ENCODE measurements at places on chromosomes 12 and 14.
A peak's percentile ranks its signal among the peaks of the same experiment; 100 is the strongest.

DNA sequence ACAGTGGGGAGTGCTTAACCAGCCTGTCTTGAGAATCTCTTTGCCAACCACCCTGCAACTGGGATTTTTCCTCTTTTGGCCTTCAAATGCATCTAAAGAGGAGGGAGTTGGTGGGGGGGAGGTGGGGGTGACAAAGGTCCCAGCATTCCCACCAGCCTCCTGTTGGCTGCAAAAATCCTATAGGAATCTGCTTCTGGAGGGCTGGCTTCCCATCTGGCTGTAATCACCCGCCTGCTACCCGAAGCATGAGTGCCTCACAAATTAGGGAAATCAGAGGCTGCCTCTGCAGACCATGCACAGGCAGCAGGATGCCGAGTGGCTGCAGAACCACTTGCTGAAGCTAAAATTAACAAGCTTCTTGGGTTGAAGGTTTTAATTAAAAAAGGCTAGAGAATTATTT lies 73.9 kb upstream of the WSCD2 start:
- DNase-seq, result no peak

- no peak for DNase-seq
Measured at GRCh38 chr14:104248203-104249055, 110.0 kb downstream of the KIF26A start.

DNA sequence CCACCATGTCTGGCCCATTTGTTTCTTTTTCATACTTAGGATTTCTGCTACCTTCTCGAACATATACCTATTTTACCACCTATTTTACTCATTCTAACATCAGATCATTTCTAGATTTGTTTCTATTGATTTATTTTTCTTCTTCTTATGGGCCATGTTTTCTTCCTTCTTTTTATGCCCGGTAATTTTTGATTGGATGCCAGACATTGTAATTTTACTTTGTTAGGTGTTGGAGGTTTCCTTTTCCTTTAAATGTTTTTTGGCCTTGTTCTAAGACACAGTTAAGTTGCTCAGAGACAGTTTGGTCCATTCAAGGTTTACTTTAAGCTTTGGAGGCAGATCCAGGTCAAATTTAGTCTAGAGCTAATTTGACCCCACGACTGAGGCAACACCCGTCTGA lies 14.7 kb upstream of the BEGAIN start:
- no peak for DNase-seq

- no peak for DNase-seq
Measured at GRCh38 chr12:31234955-31235867, 90.7 kb downstream of the SINHCAF start.

DNA sequence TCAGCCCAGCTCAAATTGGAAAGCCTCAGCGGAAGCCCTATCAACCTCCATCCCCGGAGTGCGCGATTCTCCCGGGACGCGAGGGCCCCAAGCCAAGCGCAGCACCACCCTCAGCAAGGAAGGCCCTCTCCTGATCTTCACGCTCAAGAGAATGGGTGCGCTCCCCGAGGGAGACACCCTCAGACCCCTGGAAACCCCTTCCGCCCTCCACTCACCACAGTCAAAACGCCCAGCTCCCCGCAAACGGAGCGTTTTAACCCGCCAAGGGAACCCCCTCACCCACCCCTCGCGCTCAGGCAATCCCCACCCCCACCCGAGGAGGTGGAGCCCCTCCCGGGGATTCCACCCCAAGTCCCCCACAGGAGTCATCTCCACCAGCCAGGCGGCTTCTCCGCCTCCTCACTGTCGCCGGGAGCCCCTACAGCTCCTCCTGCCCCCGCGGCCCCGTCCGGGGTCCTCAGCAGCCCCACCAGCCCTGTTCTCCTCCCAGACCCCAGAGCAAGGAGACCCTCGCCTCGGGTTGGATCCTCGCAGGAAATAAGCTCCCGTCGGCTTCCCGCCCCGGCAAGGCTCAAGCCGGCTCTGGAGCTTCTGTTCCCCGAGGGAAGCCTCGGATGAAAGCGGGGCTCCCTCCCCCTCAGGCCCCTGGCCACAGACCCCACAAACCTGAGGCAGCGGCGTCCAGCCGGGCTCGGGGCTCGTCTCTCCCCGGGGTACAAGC lies 507 bp downstream of the BAZ2A start:
- DNase-seq, result peak; percentile 53

DNA sequence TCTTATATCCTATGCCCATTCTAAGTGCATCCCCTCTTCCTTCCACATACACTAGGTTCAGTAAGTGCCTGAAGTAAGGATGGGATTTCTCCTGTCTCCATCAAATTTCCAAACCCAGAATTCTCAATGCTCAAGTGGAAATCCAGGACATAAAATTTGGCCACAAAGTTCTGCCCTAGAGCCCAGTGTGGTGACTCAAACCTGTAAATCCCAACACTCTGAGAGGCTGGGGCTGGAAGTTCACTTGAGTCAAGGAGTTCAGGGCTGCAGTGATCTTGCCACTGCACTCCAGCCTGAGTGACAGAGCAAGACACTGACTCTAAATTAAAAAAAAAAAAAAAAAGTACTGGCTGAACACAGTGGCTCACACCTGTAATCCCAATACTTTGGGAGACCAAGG lies 4.5 kb upstream of the ARF3 start:
- DNase-seq, result no peak

DNA sequence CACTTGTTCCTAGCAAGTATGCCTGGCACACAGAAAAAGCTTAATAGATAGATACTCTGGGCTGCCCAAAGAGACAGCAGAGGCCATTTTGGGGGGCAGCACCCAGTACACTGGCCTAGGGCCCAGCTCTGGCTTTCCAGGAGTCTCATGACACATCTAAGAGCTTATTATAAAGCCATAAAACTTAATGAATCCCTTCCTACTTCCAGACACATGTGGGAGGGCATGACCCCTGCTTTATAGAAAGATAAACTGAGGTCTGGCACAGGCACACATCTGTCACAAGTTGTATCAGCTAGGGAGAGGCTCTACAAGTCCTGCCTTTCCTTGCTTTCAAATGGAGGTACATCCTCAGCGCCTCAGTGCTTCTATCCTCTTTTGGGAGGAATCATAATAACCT lies 27.1 kb downstream of the FMNL3 start:
- no peak for DNase-seq

GRCh38 chr14:97723819-97724218 lies 926.6 kb downstream of the VRK1 start:
- no peak for DNase-seq

- DNase-seq, result no peak
Measured at GRCh38 chr12:25866586-25867378, 91.7 kb upstream of the RASSF8 start.

- no peak for DNase-seq
Measured at GRCh38 chr12:79020106-79020505, 155.5 kb downstream of the SYT1 start.

GRCh38 chr12:105922670-105923102 lies 216.1 kb downstream of the NUAK1 start:
- no peak for DNase-seq

DNA sequence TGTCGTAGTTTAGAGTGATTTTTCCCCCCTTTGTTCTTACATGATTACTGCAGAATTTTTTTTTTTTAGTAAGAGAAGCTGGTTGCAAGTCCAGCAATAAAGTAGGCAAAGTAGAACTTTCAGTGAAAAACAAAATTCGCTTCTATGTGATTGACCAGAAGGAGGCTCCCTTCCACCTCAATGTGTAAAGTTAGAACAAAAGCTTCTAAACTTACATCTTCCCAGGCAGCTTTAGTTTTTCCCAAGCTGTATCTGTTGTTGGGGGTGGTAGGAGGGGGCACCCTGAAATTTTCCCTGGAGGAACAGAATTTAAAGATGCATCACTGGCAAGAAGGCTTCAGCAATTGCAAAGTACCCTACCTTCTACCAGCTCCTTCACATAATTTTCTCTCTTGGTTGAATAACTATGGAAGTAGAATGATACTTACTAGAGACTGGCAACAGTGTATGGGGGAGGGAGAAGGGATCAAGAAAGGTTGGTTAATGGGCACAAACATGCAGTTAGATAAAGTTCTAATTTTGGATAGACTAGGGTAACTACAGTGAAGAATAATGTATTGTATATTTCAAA lies 87.3 kb upstream of the E2F7 start:
- DNase-seq, result no peak

GRCh38 chr12:9977916-9978315 lies 6.7 kb downstream of the CLEC12A start:
- no peak for DNase-seq

DNA sequence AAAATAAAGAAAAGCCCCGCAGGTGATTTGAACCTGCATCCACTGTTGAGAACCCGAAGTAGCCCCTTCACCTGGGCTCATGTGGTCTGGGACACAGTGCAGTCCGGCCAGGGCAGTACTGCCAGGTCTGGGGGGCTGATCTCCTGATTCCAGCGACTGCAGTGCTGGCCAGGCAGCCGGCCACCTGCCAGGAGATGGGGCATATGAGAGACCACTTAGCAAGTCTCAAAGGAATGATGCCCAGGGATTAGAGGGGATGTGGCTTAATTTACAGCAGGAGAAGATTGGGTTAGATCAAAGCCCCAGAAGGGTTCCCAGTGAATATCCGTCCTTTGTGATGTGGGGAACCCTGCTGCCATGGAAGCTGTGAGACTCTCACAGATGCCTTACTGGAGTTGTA lies 113.3 kb downstream of the PRMT8 start:
- DNase-seq, result no peak

DNA sequence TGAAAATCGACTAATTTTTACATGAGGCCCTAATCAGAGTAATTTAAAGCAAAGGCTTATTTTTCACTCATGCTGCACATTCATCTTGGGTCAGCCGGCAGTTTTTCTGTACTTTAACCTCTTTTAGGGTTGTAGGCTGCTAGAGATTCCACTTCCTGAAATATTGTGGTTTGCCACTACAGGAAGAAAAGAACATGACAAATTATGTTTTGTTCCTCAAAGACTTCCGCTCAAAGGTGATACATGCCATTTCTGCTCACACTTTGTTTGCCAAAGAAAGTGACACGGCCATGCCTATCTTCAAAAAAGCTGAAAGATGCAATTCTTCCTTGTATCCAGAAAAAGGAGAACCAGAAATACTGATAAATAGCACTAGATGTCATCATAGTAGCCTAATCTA lies 183.4 kb upstream of the PPFIA2 start:
- no peak for DNase-seq

GRCh38 chr14:53570411-53571387 lies 385.9 kb downstream of the BMP4 start:
- DNase-seq, result no peak

GRCh38 chr14:90519262-90519920 lies 122.6 kb downstream of the CALM1 start:
- DNase-seq, result no peak

DNA sequence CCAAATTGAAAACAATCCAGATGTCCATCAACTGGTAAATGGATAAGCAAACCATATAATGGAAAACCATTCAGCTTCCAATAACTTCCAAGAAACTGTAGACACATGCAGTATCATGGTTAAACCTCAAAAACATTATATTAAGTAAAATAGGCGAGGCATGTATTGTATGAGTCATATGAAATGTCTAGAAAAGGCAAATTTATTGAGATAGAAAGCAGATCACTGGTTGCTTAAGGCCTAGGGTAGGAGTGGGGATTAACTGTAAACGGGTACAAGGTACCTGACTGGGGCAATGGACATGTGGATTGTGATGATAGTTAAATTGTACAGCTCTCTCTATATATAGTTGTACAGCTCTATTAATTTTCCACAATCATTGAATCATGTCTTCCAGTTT lies 21.3 kb upstream of the PAPLN start:
- DNase-seq, result no peak

GRCh38 chr12:49428793-49429192 lies 61.5 kb downstream of the SPATS2 start:
- no peak for DNase-seq

DNA sequence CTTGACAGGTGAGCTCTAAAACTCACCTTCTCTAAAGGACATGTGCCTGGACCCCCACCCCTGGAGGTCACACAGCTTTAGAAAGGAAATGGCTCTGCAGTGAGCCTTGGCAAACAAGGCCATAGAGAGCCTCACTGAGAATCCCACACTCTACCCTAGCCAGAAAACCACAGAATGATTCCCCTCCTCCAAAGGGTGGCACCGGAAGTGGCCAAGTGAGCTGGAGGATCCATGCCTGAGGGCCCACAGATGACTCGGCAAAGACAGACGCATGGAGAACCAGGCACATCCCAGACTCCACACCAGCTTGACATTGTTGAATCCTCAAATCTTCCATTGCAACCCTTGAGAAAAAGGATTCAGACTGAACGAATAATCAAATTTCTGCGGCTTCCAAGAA lies 54.2 kb upstream of the PTHLH start:
- no peak for DNase-seq

DNA sequence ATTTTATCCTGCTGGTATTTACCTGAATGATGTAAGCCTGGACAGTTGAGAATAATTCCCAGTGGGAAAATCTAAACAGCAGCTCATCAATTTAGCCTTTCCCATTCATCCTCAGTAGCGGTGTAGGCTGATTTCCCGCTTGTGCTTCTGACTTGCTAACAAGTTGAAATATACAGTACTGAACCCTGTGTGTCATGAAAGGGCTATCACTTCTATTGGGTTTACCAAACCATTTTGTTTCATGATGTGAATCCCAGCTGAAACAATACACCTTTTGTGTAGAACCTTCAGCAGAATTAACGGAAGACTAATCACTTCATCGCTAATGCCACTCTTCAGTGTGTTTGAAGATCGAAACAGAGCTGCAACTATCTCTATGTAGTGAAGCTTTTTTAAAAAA lies 88.4 kb downstream of the POLR3B start:
- DNase-seq, result no peak

DNA sequence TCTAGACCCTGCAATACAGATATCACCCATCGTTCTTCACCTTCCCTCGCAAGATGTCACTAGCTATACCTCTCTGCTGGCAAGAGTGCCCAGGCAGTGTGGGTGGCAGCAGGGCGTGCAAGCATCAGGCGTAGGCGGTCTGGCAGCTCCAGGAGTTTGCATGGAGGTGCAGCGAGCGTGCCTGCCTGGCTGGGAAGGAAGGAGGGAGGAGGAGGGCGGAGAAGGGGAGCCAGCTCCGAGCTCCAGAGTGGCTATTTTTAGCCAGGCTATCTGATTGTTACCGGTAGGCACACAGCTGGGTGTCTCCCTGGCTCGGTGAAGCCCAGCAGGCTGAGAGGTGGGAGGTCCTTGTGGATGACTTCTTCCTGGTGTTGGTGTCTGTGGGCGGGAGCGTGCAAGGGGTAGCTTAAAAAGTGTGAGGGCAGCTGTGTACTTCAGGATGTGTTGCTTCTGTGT lies 6.2 kb downstream of the FOXJ2 start:
- no peak for DNase-seq

GRCh38 chr14:105845725-105846309 lies 319.4 kb downstream of the TMEM121 start:
- DNase-seq, result no peak
